Stimulated activated CD8-positive, alpha-beta memory T cell treated with anti-CD3 and anti-CD28 coated beads, Interleukin-4, amount 100 ng/mL, for 1 hour (primary cell): ENCODE measurements at places on chromosomes 16 and 17.

DNA sequence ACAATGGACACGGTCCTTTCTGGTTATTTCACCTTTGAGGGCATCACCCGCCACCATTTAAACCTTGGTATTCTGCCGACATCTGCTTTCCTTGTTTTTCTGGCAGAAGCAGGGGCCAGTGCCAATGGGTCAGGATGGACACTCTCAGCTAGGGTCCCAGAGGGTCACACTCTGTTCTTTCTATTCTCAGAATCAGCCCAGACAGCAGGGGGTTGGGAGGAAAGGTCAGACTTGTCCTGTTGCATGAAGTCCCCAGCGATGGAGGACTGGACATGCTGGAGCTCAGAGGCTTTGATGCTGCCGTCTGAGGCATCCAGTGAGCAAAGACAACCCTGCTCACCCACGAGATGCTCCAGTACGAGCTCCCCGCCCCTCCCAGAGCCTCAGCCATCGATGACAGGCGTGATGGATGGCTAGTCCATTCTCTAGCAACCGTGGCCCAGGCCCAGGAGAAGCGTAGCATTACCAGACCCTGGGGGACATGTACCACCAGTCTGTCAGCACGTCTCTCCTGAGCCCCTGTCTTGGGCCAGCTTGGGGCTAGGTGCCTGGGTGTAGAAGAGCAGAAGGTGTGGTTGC lies 62.0 kb downstream of the FOXL1 start:
- no peak for DNase-seq

DNA sequence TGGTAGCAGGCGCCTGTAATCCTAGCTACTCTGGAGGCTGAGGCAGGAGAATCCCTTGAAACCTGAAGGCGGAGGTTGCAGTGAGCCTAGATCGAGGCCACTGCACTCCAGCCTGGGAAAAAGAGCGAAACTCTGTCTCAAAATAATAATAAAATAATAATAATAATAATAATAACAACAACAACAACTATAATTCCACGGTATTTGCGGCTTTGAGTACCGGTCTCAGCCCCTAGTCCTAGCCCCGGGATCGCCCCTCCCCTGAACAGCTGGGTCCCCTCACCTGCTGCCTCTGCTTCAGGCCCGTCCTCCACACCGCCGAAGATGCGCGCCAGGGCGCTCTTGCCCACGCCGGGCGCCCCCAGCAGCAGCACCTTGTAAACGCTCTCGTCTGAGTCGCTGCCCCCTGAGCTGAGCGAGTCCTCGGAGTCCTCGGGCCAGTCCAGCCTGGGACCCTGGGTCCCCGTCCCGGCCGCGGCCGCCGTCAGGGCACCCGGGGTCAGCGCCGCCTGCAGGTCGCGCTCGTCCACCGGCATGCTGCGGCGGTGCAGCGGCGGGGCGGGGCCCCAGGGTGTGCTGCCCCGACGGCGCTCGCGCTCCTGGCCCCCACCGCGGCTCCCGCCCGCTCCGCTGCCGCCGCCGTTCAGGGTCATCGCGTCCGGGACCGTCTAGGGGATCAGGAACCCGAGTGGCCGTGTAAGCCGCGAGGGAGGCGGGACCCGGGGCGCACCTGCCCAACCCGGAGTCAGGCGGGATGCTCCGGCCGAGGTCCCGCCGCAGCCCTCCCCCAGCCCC lies 611 bp downstream of the RRAD start:
- no peak for DNase-seq

- DNase-seq: no peak
These were observed 40.0 kb downstream of the PGS1 start for GRCh38 chr17:78418326-78419026.

- no peak for DNase-seq
These were observed 186.3 kb upstream of the GSE1 start for GRCh38 chr16:85426806-85427205.

DNA sequence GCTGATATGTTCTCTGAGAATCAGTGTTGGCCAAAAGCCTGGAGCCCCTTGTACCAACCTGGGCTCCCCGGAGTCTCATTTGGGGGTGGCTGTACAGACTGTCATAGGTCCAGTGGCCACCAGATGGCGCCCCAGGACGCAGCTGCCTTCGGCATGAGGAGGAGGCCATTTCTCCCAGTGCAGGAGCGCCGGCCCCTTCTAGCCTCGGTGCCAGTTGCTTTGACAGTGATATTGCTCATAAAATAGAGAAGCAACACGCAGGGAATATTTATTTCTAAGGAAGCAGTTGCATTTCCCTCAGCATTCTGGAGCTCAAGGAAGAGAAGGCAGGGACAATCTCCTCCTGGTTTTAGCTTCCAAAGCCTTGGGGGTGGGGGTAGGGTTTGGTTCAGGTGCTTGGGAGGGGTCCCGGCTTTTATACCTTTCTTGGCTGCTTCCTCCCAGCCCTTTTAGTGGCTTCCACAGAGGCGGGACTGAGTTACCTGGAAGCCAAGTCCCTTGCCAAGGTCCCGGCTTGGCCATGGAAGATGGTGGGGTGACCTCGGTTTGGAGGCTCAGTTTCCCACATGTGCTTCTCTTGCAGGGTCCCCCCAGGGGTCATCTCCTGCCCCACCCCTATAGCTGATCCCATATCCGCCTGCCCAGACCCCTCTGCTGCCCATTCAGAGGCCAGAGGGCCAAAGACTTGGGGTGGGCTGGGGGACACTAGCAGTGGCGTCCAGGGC lies 117.8 kb upstream of the CDC42EP4 start:
- peak; percentile 85 for DNase-seq

DNA sequence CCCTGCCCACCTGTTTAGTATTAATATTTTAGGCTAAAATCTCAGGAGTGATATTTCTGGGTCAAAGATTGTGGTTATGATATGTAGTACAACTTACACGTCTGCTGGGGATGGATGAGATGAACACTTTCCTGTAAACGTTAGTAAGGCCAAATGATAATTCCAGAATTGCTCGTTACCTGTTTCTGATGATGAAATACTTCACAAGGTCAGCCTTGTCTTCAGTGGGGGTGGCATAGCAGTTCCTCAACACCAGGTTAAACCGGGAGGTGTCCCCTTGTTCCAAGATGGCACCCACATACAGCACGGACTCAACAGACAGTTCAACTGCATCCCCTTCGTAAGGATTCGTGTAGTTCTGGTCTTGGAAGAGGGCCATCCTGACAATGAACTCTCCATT lies 9.3 kb downstream of the GP2 start:
- DNase-seq: no peak

DNA sequence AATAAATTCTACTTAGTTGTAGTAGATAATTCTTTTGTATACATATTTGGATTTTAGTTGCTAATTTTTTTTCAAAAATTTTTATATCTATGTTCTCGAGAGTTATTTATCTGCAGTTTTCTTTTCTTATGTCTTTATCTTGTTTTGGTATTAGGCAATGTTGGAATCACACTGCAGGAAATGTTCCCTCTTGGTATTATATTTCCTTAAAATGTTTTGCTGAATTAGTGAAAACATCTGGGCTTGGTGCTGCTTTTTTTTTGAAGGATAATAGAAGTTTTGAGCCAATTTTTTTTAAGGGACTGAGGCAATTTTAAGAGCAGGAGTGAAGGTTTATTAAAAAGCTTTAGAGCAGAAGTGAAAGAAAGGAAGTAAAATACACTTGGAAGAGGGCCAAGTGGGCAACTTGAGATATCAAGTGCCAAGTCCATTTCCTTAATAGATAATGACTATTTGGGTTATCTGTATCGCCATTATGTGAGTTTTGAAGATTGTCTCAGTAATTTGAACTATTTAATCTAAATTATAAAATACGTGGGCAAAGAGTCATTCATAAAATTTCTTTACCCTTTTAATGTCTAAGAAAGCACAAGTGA lies 1390.1 kb upstream of the CDH8 start:
- no peak for DNase-seq

DNA sequence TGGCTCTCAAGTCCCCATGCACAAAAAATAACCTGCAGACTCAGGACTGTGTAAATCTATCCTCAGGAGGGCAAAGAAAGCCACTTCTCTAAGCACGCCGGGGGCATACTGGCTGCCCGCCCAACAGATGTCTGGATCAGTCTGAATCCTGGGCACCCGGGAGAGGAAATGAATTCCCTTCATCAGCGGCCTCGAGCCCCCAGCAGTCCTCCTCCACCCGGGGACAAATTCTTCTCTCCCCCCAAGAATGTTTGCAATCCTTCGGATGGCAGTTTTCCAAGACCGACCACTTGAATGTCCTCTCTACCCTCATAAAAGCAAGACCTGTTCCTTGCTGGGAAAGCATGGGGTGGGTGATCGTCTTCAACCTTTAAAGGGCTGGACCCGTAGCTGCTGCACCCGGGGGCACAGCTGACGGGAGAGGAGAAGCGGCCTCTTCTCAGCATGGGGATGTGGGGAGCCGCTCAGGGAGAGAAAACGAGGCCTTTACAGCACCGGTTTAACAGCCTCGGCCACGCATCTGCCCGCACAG lies 9.4 kb upstream of the MAP2K3 start:
- DNase-seq: no peak

- DNase-seq: no peak
These were observed 122.0 kb downstream of the CLEC16A start for GRCh38 chr16:11066261-11066870.

DNA sequence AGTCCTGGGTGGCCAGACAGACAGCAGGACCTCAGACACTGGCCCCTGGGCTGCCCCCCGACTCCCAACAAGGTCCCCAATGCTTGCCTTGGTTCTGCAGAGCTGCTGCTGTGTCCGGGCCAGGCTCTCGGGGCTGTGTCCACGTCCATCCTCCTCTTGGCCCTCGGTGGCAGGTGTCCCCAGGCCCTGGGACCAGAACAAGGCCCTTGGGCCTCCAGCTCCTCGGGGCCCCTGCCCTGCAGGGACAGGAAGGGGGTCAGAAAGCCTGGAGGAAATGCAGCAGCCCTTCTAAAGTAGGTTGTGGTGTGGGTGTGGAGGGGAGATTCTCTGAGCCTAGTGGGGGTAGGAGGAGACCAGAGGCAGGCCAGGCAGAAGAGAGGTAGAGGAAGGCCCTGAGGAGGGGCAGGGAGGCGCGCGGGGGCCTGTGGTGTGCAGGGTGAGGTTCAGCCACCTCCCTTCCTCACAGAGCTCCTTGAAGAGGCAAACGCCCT lies 2.5 kb upstream of the AXIN1 start:
- no peak for DNase-seq

GRCh38 chr16:25707553-25707952 lies 15.8 kb downstream of the HS3ST4 start:
- no peak for DNase-seq

- no peak for DNase-seq
These were observed 3.1 kb upstream of the NPW start for GRCh38 chr16:2016407-2016922.

DNA sequence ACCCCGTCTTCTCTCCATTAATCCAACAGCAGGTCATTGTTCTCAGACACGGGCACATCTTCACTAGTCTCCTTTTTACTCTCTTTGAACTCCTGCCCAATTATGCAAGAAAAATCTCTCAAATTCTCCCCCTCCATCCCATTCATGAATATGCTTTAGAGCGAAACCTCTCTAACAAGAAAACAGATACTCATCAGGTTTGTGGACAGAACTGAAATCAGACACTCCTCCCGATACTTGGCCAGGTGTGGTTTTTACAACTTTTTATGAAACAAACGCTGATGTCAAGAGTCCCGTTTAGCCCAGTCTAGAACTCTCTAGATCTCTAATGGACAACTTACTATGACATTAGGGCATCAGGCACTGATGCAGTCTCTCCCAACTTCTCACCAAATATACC lies 40.9 kb downstream of the PIK3R5 start:
- DNase-seq: no peak

- no peak for DNase-seq
These were observed 641.3 kb downstream of the KCNJ2 start for GRCh38 chr17:70810609-70811008.

GRCh38 chr16:88784856-88785105 lies 239 bp downstream of the PIEZO1 start:
- DNase-seq: no peak

DNA sequence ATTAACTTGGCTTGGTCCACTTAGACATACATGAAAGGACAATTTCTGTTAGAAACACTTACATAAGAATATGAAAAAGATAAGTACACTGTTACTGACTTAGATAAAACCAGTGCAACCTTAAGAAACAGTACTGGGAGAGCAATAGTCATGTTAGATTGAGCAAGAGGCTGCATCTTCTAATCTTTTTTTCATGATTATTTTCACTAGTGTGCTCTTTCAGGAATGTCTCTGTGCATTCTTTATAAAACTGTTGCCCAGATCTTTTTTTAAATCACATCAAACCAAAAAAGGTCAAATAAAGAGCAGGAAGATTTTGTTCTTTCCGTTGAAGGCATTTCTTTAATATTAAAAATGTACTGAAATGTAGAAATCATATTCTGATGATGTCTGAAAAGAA lies 100.7 kb upstream of the AXIN2 start:
- no peak for DNase-seq

- no peak for DNase-seq
These were observed 2.1 kb downstream of the ABCC3 start for GRCh38 chr17:50636804-50637195.

- DNase-seq: no peak
These were observed 9.7 kb upstream of the SLC35B1 start for GRCh38 chr17:49717371-49717861.

DNA sequence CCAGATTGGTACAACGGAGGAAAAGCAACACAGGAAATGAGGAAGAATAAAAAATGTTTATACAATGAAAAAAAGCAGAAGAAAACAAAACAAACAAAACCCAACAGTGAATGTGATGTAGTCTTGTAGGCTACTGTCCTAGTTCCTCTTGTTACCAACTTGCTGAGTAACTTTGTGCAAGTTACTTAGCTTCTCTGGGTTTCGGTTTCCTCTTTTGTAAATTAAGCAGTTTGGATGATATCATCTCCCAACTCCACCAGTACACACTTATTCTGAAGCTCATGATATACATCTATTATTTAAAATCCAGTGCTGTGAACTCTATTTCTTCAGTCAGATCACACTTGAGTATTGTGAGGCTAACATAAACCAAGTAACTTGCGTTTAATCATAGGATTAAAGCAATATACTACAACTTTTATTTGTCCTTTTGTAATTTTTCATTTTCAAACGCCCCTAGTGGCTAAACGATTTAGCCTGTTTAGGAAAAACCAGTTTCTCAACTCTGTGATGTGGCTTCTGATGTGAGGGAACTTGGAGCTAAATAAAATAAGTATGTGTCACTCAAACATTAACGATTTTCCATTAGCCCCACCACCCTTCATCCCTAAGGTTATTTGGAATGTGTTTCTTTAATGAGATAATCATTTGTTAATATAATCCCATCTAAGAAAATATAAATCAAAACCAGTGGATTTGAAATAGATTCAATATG lies 1.4 kb upstream of the UNK start:
- DNase-seq: no peak

GRCh38 chr17:16322636-16323035 lies 30.6 kb downstream of the CENPV start:
- no peak for DNase-seq

DNA sequence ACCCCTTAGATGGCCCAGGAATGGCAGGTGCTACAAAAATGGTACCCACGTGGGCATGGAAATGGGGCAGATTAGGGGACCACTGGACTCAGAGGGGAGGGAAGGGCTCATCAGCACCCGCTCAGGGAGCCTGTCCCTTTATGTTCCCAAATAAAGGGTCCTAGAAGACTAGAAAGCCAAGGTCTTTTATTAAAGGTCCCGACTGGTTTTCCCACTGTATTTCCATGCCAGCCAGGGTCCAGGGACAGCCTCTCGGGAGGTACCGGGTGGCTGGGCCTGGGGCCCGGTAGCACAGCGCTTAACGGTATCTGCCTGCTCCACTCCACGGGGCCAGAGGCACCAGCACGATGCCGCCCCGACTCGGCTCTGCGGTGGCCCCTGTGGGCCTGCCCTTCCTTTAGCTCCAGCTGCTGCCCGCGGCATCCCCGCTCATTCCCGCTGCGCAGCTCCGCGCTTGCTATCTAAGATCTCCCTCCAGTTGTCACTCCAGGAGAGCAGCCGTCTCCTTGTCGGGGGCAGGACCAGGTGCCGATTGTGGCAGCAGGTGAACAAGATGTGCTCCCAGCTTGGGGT lies 1.4 kb downstream of the NT5C start:
- DNase-seq: no peak
